Testis (tissue), 5 donors: ENCODE measurements at places on chromosomes 2 and 18.

GRCh38 chr2:30040147-30040546, 106.7 kb upstream of the YPEL5 start:
- H3K27ac ChIP-seq = no peak overlapping the region
- no peaks in the 10 kb centered on the region for H3K4me1 ChIP-seq
- no peaks in the 10 kb centered on the region for H3K36me3 ChIP-seq
- DNase-seq = no peak
- H3K4me3 ChIP-seq = no peak overlapping the region

GRCh38 chr18:6255116-6255705, 159.5 kb downstream of the L3MBTL4 start:
- DNase-seq = no peak
- H3K4me3 ChIP-seq = no peak overlapping the region
- no peaks in the 10 kb centered on the region for H3K27me3 ChIP-seq
- peaks cover 46% of the 10 kb centered on the region for H3K4me1 ChIP-seq

DNA sequence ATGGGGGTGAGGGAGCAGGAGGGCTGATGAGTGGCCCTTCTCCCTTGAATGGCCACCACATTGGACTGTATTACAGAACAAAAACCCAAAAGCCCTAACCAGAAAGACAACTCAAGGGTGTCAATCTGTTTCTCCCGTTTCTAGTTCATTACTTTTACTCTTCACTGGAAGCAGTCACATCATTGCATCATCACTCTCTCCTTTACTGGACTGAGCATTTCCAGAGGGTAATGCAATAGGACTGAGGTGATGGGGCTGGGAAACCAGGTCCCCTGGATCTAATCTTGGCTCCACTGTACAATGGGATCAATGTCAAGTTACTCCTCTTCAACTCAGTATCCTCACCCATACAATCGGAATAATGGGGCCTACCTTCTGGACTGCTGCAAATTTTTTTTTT, 56.1 kb downstream of the BCL2 start:
- H3K4me1 ChIP-seq = peaks cover 38% of the 10 kb centered on the region
- no peaks in the 10 kb centered on the region for H3K36me3 ChIP-seq
- no peaks in the 10 kb centered on the region for H3K27me3 ChIP-seq
- H3K27ac ChIP-seq = peak overlapping the region; percentile 89

DNA sequence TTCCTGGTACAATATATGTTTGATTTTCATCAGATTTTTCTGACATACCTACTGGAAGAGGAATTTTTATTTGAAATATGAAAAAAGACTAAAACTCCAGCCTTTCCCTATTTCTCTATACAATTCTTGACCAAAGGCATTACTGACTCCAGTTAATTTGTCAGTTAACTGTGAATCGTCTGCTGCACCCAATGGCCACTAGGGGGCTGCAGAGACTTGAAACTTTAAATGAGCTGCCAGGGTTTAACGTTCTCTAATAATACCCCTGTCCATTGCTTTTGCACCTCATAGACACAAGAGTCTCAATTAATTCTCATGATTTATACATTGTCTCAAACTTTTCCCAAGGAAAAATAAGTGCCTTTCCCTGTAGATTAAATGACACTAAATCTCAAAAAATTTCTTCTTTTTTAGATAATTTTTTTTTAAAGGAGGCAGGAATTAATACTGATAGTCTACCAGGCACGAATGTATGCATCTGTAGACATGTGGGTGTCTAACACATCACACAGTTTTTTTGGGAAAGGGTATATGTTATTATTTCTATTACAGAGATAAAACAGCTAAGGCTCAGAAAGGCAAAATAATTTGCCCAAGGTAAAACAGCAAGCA, 1.8 kb upstream of the ALK start:
- no peak overlapping the region for H3K4me3 ChIP-seq
- peaks cover 22% of the 10 kb centered on the region for H3K4me1 ChIP-seq
- DNase-seq = peak; percentile 87
- H3K36me3 ChIP-seq = no peaks in the 10 kb centered on the region
- no peak overlapping the region for H3K27ac ChIP-seq

DNA sequence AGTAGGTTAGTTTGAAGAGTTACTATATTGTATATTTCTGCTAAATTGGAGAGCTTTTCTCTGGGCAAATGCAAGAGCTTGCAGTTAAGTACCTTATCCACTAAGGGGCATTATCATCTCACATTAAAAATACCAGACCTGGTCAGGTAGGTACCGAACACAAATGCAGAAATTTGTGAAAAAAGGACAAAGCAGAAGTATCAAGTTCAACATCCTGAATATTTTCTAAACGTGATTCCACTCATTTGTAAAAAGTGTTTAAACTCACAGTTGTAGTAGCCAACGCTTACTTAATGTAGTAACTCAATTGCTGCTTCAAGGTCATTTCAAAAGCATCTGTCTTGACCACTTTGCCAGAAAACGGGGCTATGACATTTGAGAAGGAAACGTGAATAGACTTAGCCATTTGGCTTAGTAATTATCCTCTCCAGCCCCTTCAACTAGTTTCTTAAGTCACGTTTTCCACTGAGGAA, 52.1 kb downstream of the CYRIA start:
- no peaks in the 10 kb centered on the region for H3K4me1 ChIP-seq
- no peak overlapping the region for H3K4me3 ChIP-seq
- DNase-seq = no peak
